ENCODE measurements at places on chromosomes 12 and 14.
A peak's percentile ranks its signal among the peaks of the same experiment; 100 is the strongest.

DNA sequence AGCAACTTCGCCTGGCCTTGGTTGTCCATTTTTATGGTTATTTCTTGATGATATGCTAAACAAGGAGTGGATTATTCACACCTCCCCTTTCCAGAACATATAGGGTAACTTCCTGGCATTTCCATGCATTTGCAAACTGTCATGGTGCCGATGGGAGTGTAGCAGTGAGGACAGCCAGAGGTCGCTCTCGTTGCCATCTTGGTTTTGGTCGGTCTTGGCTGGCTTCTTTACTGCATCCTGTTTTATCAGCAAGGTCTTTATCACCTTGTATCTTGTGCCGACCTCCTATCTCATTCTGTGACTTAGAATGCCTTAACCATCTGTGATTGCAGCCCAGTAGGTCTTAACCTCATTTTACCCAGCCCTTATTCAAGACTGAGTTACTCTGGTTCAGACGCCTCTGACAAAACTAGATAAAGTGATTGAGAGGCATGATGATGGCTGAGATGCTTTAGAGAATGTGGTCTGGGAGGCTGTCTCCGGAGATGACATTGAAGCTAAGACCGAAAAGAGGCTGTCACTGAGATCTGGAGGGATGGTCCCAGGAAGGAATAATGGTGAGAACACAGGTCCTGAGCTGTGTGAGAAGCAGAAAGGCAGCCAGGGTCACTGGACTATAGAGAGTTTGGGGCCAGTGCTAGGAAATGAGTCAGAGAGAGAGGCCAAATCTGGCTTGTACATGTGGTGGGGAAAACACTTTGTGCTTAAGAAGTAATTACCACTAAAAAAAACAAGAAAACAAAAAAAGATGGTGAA, 2.9 kb downstream of the GLT1D1 start:
- H3K4me1 ChIP-seq: no peaks in the 10 kb centered on the region
- DNase-seq: no peak
- H3K36me3 ChIP-seq: 0 out of 2 replicates have a peak, but pooled peaks cover under 1% of the 10 kb centered on the region
- peaks cover 4% of the 10 kb centered on the region for H3K27me3 ChIP-seq

GRCh38 chr12:65123435-65124063, 2.4 kb upstream of the WIF1 start:
- no peaks in the 10 kb centered on the region for H3K4me1 ChIP-seq
- H3K36me3 ChIP-seq: no peaks in the 10 kb centered on the region
- H3K27me3 ChIP-seq: peaks cover 23% of the 10 kb centered on the region
- DNase-seq: peak; percentile 22
- H3K4me3 ChIP-seq: no peak overlapping the region
- H3K27ac ChIP-seq: no peak overlapping the region

- DNase-seq: no peak
- no peak overlapping the region for H3K27ac ChIP-seq
- H3K4me1 ChIP-seq: peaks cover 10% of the 10 kb centered on the region
- H3K27me3 ChIP-seq: peaks cover 12% of the 10 kb centered on the region
Observed at GRCh38 chr12:125161712-125162022, 96.4 kb downstream of the AACS start.

GRCh38 chr12:102806592-102806991, 110.5 kb downstream of the PAH start:
- no peaks in the 10 kb centered on the region for H3K36me3 ChIP-seq
- no peaks in the 10 kb centered on the region for H3K4me1 ChIP-seq
- H3K4me3 ChIP-seq: no peak overlapping the region
- DNase-seq: no peak
- H3K27ac ChIP-seq: no peak overlapping the region
